ENCODE measurements at places on chromosomes 7 and 10.

DNA sequence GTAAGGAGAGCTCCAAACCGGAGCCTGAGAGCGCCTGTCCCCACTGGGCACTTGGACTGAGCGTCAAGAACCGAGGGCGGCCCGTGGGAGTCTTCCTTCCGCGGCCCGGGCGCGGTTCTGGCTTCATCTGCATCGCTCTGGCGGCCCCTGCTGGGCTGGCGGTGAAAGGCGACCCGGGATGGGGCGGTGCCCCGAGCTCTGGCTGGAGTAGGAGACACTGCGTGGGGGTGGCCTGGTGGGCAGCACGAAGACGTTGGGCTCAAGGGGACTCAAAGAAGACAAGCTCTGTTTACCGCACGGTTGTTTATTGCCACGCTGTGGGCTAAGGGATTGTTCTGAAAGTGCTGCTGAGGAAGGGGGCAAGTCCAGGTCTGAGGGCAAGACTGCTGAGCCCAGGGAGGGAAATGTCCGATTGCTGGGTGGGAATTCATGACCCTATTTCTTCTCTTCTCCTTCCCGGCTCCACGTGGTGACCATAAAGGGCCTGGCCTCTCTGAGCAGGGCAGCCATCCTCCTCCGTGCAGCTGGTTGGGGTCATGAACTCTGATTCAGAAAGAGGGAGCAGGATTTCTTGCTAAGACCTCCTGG is 29.8 kb downstream of the PLAU start:
- peak; percentile 82 for DNase-seq

DNA sequence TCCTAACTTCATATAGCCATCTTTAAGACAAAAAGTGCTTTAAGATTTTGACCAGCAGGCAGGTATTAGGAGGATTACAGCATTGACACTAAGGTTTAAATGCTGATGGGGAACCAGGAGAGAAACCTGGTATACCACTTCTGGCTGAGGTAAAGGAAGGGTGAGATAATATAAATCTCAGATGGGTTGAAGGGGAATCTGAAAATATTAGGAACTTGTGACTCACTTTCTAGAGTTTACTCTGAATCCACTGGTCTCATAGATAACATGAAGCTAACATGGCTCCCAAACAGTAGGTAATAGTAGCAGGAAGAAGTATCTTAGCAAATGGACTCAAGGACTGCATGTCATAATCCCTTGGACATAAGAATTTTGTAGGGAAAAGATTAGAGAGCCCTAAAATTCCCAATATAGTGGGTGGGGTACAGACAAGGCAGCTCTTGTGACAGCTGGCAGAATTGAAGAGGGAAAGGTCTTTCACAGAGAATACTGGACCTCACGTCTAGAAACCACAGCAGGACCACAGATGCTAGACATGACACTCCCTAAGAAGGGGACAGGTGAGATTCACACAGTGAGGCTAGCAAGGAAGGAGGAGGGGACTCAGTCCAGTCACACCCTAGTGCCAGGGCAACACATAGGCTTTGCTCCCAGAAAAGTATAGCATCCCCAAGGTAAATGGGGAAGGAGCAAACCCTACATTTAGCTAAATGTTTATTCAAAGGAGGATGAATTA is 3.5 kb downstream of the PTTG1IP2 start:
- no peak for DNase-seq

GRCh38 chr10:121071901-121072300 is 220.7 kb downstream of the WDR11 start:
- no peak for DNase-seq

- DNase-seq, result no peak
Measured at GRCh38 chr10:22111705-22112104, 106.1 kb downstream of the EBLN1 start.

GRCh38 chr10:94279835-94280709 is 82.7 kb downstream of the NOC3L start:
- peak; percentile 54 for DNase-seq

- DNase-seq, result no peak
Measured at GRCh38 chr10:103077020-103077419, 116.1 kb downstream of the NT5C2 start.

GRCh38 chr7:8669501-8669851 is 236.1 kb downstream of the NXPH1 start:
- no peak for DNase-seq

DNA sequence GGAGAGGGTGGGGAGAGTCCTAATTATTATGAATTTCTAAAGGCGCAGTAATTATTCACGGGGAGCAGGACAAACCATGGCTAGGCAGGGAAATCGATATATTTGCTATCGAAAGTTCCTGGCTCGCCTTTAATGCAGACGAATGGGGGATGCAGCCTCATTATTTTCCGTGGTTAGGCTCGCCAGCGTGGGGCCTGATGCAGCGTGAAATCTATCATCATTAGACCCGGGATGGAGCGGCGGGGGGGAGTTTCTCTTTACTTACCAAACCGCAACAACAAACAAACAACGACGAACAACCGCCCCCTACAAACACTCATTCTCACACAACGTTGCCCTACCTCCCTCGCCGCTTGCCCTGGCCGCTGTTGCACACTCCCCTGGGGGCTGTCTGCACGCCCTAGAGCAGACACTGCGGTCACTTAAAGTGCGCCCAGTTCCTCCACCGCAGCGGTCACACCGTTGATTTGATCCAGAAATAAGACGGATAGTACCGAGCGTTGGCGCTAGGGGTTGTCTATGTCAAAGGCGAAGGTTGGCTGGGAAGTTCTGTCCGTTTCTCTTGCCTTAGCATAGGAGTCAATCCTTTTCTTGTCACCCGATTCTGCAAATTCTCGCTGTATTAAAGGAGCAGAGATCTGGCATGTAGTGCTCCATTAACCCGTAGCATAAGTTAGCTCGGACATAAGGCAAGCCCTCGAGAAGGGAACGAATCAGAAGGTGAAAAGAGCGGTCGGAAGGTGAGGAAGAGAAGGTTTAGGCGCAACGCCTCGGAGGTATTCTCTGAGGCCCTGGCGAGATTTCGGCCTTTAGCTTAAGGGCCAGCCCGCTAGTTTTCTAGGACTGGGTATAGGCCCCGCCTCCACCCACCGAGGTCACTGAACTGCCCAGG is 10.4 kb downstream of the NXPH1 start:
- no peak for DNase-seq

DNA sequence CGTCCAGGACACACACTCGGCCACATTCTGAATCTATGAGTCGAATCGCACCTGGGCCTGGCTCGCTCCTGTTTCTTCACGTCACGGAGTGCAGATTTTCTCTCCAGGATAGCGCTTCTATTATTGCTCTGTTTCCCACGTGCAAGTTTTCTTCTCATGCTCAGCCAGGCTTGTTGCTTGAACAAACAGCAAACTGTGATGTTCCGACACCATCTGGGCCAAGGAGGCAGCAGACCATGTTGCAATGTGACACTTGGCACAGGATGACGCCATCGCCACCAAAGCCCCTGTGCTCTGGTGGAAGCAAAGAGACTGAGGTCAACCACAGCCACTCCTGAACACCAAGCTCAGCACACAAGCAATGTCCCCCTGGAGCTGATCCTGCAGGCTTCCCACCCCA is 507.1 kb upstream of the ADARB2 start:
- DNase-seq, result no peak

- DNase-seq, result no peak
Measured at GRCh38 chr10:30873411-30873810, 158.3 kb downstream of the ZNF438 start.

- no peak for DNase-seq
Measured at GRCh38 chr10:60343254-60343653, 46.4 kb downstream of the ANK3 start.

- DNase-seq, result no peak
Measured at GRCh38 chr7:43314379-43315158, 202.1 kb downstream of the HECW1 start.

DNA sequence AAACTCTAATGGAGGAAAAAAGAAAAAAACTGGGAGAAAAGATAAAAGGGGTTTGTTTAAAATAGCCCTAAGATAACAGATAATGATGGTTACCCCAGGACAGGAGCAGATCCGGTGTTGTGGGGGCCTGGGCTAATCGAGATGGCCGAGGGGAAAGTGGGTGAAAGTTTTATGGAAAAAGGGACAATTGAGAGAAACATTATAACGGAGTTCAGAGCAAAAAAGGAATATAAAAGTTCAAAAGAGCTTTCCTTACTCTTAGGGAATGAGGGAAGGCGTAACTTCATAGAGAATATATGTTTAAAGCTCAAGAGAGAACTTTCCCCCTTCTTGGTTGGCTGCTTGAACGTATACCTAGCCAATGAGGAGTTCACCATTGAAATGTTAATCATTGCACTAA is 131.4 kb downstream of the BAMBI start:
- DNase-seq, result no peak

DNA sequence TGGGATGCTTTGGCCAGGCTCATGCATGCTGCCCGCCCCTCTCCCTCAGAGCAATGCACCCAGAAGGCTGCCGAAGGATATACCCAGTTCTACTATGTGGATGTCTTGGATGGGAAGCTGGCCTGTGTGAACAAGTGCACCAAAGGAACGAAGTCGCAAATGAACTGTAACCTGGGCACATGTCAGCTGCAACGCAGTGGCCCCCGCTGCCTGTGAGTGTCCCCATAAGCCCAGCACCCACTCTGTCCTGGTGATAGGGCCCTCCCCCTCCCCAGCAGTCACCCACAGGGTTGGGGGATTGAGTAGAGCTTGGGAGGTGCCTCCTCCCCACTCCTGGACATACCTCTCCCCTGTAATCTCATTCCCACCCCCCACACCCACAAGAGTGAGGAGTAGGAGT is 7.0 kb upstream of the MUC17 start:
- no peak for DNase-seq

DNA sequence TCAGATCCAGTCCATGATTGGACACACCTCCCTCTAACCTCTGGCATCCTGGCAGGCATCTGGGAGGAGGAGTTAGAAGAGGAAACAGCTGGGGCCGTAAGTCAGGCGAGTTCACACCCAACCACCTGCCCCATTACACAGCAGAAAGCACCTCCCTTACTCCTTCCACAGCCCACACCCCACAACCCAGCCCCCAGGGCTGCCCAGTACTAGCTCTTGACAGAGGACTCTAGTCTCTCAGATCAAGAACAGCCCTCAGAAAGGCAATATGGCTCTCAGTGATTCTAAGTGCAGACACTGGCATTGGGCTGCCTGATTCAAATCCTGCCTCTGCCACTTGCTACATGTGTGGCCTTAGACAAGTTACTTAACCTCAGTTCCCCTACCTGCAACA is 34.1 kb downstream of the KCNMA1 start:
- DNase-seq, result no peak

DNA sequence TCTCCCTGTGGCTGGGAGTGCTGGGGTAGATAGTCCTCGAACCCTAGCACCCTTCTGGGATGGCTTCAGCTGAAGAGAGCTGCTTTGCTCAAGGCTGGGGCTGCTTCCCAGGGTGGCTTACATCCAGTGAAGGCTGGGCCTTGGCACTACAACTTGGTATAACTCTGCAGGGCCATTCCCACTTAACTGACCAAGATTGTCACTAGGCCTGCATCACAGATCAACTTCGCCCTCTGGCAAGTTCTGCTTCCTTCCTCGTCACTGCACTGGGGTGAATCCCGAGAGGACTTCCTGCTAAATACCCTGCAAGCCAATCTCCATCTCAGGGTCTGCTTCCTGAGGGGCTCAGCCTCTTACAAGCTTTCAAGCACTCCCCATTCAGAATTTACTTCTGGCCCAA is 195.2 kb downstream of the DOCK4 start:
- no peak for DNase-seq

- no peak for DNase-seq
Measured at GRCh38 chr10:58775960-58776567, 263.4 kb downstream of the BICC1 start.

DNA sequence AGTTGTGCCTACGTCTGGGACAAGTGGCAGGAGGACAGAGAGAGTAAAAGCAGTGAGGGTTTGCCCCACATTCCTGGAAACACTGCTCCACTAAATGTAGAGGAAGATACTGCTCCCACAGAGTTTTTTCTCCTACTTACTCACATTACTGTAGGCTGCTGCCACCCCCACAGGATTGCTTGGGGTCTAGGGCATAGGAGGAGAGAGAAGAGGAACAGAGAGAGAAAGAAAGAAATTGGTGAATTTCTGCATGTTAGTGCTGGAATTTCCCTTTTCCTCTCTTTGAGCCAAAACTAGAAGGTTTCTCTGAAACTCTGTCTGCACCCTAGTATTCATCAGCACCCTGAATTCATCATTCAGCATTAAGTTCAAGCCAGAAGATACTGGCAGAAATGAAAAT is 397.9 kb downstream of the INHBA start:
- DNase-seq, result no peak

GRCh38 chr10:12945690-12946359 is 55.7 kb downstream of the CCDC3 start:
- peak; percentile 59 for DNase-seq

All from hematopoietic multipotent progenitor cell treated with erythropoietin and hydrocortisone succinate and interleukin-3 and kit ligand, for 15 days (in vitro differentiated cells).